ENCODE measurements at places on chromosomes 7 and 10. TPM values are rescaled to one million over a fixed set of nuclear protein-coding genes. Genes with fewer than 3 reads are reported as not detected.

DNA sequence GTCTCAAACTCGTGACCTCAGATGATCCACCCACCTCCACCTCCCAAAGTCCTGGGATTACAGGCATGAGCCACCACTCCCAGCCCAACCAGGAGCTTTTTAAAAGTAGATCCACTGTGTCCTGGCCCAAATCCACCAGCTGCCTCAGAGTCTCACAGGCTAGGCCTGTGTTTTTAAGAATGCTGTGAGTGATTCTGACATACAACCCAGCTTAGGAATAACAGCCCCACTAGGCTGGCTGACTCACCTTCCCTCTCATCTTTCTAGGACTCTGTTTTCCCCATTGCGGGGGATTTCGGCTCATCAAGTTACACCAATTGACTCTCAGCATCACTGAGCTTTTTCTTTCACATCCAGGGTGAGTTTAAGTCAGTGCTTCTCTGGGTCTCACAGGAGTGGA, 207.6 kb downstream of the SKIDA1 start:
- no peaks in the 10 kb centered on the region for H3K27me3 ChIP-seq
- H3K36me3 ChIP-seq: no peaks in the 10 kb centered on the region
- H3K4me1 ChIP-seq: no peaks in the 10 kb centered on the region
- no peak overlapping the region for H3K27ac ChIP-seq
- no peak for DNase-seq

DNA sequence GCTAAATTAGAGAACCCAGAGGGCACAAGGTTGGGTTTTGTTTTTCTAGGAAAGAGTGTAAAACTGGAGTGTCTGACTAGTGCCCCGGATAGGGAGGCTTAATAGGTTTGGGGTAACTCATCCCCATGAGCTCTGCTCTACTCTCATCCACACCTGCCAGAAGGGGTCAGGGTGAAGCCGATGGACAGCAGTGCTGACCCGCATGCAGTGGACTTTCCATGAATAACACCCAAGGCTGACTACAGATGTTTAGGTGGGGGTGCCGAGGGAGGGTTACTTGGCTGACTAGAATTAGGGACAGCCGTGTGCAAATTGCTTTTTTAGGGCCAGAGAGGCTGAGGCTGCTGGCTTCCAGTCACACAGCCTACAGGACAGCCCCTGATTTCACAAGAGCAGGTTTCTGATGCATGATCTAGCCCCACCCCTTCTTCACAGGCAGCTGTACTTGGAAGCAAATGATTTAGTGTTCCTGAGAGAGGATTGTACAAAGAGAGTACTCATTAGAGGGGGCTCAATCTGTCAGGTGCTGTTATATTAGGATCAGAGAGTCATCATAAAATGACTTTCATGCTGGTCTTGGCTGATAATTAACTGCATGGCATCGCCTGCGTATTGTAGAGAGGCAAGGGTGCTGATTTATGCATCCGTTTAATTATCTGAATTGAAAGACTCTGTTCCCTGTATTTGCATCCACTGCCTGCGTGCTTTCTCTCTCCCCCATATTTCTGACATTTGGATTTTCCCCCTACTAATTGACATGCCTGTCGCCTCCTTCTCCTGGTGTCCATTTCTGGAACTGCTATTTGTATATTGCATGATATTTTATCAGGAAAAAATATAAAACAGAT, 9.5 kb downstream of the INHBA start:
- no peak for DNase-seq
- H3K36me3 ChIP-seq: no peaks in the 10 kb centered on the region
- no peaks in the 10 kb centered on the region for H3K4me1 ChIP-seq

DNA sequence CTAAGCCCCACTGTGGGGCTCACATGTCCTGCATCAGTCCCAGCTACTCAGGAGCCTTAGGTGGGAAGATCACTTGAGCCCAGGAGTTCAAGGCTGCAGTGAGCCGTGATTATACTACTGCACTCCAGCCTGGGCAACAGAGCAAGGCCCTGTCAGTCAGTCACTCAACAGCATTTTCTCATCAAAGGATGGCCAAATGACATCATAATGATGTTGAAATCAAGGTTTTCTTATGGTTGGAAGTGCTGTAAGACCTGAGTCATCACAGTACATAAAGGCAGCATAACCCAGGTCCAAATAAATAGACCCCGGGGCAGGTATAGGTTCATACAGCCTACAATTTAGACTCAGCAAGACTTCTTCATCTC, 341.1 kb downstream of the PARD3 start:
- no peaks in the 10 kb centered on the region for H3K27me3 ChIP-seq
- DNase-seq: no peak
- no peak overlapping the region for H3K4me3 ChIP-seq
- no peaks in the 10 kb centered on the region for H3K4me1 ChIP-seq
- no peaks in the 10 kb centered on the region for H3K36me3 ChIP-seq

GRCh38 chr10:98444314-98445006, 2.3 kb downstream of the HPS1 start:
- H3K27me3 ChIP-seq: no peaks in the 10 kb centered on the region
- peaks cover 32% of the 10 kb centered on the region for H3K4me1 ChIP-seq
- H3K36me3 ChIP-seq: peaks cover 42% of the 10 kb centered on the region
- DNase-seq: no peak

The TAC1 gene
- not detected for total RNA-seq

The AASS gene
- total RNA-seq: 0.68 TPM

The FOXI2 gene
- total RNA-seq: not detected

The TMEM184A gene
- total RNA-seq: not detected

Measured in activated CD8-positive, alpha-beta T cell treated with anti-CD3 and anti-CD28 coated beads for 36 hours (primary cell).